Endothelial cell (in vitro differentiated cells): ENCODE measurements at places on chromosomes 2 and 18. TPM values are rescaled to one million over a fixed set of nuclear protein-coding genes. Genes with fewer than 3 reads are reported as not detected.

DNA sequence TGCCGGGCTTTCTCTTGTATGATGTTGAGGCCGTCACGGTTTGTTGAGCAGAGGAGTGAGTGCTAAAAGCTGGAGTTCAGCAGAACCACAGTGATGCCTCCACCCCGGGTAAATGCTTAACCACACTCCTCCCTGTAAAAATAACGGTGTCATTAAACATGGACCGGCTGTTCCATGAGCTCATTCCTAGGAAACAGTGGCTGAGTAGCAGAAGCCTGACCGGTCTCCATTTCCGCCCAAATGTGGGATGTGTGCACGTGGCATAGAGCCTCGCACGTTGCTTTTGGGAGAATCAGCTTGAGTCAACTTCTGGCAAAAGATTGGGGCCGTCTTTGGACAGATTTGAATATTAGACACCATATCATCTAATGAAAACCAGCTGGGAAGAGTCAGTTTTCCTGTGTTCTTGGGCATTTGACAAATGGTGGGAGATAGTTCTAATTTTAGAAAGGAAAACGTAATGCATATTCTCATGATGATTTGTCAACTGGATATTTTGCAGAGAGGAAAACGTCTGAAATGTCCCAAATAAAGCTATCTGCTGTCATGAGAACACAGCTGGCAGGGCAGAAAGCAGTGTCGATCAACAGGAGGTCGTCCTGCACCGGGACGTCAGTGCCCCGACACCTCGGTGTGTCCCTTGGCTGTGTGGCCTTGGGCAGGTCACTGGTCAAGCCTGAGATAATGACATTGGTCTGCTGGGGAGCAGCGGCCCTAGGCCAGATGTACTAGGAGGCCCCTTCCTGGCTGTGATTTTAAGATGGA is 42.4 kb downstream of the LRRFIP1 start:
- no peak for DNase-seq

Gene REG3A
- not detected for total RNA-seq

Gene PRSS56
- total RNA-seq, result not detected

DNA sequence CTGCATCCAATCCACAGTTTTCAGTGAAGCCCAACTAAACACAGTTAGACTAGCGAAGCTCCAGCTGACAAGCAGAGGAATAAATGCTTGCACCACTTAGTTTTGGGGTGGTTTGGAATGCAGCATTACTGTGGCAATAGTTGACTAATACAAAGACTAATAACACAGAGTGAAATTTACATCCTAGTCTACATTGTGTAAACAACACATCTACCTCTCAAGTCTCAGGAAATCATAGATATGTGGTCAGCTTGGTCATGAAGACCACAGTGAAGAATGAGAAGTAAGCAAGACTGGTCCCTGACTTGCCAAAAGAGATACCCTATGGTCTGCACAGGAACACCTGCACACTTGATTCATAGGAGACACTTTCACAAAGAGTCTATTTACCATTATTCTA is 155.1 kb upstream of the TANK start:
- DNase-seq, result no peak

DNA sequence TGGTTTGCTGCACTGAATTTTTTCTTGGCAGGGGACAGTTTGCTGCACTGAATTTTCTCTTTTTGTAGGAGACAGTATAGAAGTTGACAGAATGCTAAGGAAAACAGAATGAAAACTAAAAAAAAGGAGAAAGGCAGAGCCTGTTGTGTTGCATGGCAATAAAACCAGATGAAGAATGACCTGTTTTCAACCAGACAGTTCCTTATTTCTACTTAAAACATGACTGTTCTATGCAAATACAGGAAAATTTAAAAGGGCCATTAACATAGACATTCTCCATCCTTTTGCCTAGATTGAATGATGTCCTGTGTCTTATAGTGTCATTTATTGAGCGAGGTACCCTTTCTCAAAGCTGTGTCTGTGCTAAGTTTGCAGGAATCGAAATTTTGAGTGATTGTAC is 33.3 kb downstream of the ABI2 start:
- no peak for DNase-seq

- no peak for DNase-seq
Observed at GRCh38 chr2:240422658-240423329, 12.7 kb upstream of the GPC1 start.

Gene TEX44
- total RNA-seq, result not detected

Gene KYNU
- total RNA-seq, result not detected

GRCh38 chr2:217788669-217789002 is 214.2 kb downstream of the TNS1 start:
- no peak for DNase-seq

- no peak for DNase-seq
Observed at GRCh38 chr2:27378096-27378808, 2.3 kb downstream of the ZNF513 start.

DNA sequence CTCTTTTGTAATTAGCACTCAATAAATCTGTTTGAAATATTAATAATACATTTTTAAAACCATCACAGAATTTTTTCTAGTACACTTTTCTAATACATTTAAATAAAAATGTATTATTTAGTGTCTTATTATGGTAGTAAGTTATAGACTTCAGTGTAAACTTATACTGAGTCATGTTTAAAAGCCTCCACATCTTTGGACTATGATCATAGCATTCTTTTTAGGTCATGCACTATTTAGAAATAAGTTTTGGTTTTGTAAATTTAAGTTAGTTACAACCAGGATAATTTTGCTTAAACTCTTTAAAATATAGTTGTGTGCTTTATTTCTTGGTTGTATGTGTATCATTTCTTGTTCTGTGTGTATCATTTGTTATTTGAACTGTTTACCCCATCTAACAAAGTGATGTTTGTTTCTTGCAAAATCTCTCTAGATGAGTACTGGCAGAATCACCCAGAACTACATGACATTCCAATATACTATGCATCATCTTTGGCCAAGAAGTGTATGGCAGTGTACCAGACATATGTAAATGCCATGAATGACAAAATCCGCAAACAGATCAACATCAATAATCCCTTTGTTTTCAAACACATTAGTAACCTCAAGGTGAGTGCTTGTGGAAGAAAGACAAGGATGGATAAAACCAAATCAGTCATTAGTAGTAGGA is 16.7 kb downstream of the CPSF3 start:
- DNase-seq, result no peak

DNA sequence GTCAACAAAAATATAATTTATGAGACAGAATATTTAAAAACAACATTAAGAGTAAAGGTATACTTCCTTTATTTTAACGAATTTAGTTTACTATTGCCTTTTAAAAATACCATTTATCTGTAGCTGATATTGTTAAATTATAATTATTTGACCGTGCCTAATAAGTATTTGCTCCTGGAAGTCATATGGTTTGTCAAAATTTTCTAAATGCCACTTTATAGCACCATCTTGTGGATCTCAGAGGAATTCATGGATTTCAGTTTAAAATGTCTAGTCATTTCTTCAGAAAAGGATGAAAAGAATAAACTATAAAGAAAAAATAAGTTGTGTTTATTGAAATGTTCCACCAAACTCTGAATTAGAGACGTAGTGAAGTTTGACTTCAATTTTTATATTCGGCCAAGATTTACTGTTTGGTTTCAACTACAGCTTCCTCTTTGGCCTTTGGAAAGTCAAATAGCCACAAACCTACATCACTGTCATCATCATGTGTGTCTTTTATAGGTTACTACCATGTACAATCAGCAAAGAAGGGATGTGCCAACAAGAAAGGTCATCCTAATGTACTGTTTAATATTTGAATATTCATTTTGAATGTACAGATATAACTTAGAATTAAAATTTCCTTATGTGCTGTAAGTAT is 10.3 kb upstream of the FTCDNL1 start:
- no peak for DNase-seq

DNA sequence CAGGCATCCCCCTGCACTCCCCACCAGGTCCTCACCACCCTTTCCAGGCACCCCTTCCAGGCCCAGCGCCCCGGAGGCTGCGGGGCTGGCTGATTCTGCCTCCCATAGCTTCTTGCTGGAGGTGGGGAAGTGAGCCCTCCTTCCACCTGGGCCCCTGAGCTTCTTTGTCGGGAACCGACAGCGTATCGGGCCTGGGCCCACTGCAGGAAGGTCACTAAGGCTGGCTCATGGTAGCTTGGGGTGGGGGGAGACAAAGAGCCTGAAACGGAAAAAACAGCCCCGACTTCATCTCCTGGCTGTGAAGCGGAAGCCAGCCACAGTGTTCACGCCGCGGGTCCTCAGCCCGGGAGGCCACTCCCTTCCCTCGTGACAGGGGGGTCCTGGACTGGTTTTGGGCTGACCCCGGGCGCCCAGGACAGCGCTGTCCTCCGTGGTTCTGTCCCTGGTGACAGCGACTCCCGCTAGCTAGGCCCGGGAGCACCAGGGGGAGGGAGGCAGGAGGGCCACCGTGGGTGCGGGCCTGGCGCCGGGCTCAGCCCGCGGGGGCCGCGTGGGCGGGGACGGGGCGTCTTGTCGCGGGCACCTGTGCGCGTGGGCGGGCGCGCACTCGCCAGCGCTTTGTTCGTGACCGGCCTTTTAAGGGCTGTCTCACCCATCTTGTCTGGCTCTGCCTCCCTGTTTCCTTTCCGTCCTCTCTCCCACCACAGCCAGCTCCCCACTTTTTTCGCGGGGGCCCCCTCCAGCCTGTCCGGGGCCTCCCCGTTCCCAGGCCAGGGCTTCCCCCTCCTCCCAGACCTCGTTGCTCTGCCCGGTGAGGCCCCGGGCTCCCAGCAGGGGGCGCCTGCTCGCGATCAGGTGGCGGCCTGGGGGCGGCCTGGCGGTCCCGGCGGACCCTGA is 64.9 kb downstream of the DNMT3A start:
- DNase-seq, result peak; percentile 91

GRCh38 chr2:16626997-16627605 is 38.5 kb downstream of the CYRIA start:
- no peak for DNase-seq

GRCh38 chr2:160459538-160460332 is 33.9 kb downstream of the RBMS1 start:
- no peak for DNase-seq

Gene IL1RL1
- 0.10 TPM for total RNA-seq

DNA sequence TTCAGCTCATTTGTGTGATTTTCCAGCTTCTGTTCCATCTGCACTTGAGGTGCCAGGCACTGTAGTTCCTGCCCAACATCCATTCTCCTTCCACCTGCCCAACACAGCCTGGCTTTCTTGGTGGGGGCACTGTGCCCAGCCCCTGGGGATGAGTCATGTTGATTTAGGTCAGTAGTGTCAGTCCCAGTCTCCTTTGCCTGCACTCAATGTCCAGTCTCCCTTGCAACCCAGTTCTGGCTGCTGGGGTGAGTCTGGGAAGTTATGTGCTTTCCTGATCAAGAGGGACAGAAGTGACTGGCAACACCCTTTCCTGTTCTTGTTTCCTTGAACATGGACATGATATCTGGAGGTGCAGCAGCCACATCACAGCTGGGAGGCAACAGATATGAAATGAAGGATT is 1.5 kb upstream of the ASB18 start:
- no peak for DNase-seq

- no peak for DNase-seq
Observed at GRCh38 chr2:137190411-137191195, 425.3 kb downstream of the THSD7B start.

Gene SCYGR1
- total RNA-seq, result not detected

Gene INPP5D
- 79.2 TPM for total RNA-seq

DNA sequence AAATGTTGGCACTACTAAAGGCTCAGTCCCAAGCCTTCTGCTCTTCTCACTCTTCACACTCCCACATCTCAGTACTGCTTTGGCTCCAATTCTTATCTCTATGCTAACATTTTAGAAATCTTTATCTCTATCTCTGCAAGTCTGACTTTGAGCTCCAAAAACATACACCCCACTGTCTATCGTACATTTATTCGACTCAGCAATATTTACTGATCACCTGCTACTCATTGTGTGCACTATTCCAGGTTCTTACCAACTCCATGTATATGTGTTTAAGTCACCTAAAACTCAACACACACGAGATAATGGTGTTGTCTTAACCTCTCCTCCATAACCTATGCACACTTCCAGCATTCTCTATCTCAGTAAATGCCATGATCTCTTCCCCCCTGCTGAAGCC is 268.2 kb upstream of the CRIM1 start:
- no peak for DNase-seq

GRCh38 chr2:97961534-97961933 is 34.2 kb downstream of the TMEM131 start:
- DNase-seq, result no peak

DNA sequence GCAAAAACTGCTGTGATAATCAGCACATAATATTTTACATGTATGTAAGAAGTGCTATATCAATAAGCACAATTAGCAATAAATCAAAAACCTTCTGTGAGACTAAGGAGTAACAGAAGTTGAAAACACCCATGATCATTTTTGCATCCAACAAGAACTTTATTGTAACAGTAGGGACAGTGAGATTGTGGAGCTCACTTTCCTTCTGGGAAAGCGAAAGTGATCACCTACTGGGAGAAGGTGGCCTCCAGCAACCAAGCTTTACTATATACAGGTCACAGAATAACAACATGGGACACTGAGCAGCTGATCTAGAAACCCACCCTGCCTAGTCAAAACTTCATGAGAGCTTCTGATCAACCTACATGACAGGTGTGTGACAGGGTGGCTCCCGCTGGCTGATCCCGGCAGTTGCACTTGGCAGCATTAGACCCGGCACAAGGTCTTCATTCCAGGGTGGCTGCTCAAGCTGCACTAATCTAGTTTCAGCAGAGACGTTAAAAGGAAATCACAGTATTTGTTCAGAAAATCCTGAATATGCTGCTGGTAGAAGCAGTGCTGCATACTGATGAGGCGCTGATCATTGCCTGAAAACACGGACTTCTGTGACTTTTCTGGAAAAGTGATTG is 63.5 kb upstream of the ARL5A start:
- no peak for DNase-seq

DNA sequence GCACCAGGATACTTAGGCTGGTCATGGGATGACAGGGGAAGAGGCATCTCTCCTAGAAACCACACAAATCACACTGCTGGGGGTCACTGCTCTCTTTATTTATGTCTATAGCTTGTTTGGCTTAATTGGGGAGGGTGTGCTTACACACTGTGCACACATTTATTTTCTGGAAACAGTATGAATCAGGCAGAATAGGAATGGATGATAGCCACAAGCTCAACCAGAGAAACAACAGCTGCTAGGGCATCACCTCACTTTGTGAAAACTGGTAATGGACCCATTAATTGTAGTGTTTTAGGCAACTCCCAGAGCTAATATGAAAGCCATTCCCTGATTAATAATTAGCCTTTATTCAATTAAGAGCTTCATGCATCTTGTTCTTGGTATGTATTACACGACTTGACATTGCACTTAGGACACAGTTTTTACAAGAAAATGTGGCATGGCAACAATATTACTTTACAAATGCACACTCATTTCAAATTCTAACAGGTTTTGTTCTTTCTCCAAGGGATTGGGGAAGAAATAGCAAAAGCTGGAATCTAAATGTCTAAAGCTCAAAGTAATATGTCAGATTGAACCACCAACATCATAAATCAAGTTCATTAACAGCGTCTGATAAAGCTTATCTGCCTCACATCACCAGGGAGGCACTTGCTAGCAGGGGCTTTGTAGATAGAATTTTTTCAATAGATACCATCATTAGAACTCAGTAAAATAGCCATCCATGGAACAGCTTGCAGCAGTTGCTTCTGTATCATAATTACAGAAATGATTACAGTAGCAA is 361.9 kb upstream of the FSHR start:
- DNase-seq, result no peak
